ENCODE measurements at places on chromosomes 5 and 9.

DNA sequence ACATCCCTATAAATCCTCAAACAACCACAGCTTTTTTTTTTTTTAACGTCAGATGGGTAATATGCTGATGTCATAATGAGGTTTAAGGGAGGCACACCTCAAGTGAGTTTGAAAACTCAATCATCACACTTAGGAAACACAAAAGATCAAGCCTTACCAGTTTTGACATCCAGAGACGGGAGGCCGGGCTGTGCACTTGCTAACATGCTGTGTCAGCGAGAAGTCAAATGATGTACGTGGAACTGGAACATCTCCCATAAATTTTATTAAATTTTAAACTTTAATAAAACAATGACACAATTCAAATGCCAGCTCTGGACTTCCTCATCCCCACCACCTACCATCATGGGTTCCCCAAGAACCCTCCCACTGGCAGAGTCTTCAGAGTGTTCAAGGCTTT, 117.6 kb downstream of the C5orf15 start:
- DNase-seq = no peak

- no peak for DNase-seq
Measured at GRCh38 chr5:19532936-19533335, 455.1 kb downstream of the CDH18 start.

GRCh38 chr9:87441251-87441650, 56.4 kb upstream of the DAPK1 start:
- DNase-seq = no peak

DNA sequence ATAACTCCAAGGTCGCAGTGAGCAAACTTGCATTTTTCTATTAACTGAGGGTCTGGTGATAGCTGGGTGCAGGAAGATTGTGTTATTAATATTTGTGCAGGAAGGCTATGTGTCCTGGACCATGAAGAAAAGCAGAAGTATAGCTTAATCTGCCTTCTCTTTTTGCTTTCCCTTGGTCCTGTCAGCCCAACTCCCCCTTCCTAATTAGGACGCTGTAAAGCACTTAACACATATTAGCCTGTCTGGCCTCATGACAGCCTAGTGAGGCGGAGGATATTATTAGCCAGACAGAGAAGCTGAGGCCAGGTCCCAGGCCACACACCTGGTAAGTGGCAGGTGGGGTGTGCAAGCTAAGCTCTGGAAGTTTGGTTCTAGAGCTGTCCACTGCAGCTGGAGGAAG, 29.5 kb downstream of the SLC46A2 start:
- no peak for DNase-seq

GRCh38 chr5:167105941-167106340, 1185.5 kb upstream of the WWC1 start:
- no peak for DNase-seq

- no peak for DNase-seq
Measured at GRCh38 chr9:107737987-107738743, 248.6 kb upstream of the KLF4 start.

DNA sequence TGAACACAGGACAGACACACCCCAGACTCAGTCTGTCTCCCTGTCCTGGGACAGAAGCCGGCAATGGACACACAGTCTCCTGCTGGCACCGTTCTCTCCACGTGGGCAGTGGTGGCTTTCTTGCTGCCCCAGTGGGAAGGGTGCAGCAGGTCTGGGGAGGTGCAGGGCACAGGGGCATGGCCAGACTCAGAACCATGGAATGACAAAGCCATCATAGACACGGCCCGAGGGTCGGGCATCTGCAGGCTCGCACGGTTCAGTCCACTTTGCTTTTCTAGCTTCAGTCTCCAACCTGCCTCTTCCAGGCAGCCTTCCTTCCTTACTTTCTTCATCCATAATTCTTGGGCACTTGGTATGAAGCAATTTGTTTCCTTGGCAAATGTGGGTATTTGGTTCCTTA, 16.7 kb downstream of the MYMK start:
- no peak for DNase-seq

DNA sequence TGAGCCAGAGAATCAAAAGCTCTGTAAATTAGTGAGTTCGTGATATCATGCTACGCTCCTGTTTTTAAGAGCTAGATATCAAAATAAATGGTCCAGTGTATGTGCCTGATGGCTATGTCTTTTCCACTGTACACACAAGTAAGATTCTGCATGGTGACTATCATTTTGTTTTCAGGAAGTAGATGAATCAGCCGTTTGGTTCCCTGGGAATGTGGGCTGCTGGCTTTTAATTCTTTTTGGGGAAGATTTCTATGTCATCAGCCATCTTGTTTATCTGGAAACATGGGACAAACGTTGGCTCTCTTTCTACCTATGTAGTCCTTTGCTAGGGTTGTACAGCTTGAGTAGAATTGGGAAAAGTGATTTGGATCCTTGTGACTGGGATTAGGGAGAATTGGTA, 126.7 kb downstream of the GRIA1 start:
- DNase-seq = no peak

DNA sequence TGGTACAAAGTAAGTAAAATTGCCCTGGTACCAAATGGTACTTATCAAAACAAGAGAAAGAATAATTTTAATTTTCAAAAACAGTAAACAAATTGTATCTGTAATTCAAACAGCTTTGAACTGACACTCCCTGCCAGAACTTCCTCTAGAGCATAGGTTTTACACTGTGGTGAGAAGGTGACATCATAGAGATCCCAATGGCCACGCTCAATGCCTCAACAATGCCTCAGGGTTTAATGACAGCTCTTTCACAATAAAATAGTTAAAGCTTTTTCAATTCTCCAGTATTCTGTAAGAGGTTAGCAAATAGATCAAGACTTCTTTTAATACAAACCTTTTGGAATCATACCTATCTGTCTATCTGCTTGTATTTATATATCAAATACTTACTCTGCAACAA, 437.1 kb downstream of the PRR16 start:
- DNase-seq = no peak

- DNase-seq = no peak
Measured at GRCh38 chr5:160167624-160168165, 48.4 kb upstream of the PWWP2A start.

DNA sequence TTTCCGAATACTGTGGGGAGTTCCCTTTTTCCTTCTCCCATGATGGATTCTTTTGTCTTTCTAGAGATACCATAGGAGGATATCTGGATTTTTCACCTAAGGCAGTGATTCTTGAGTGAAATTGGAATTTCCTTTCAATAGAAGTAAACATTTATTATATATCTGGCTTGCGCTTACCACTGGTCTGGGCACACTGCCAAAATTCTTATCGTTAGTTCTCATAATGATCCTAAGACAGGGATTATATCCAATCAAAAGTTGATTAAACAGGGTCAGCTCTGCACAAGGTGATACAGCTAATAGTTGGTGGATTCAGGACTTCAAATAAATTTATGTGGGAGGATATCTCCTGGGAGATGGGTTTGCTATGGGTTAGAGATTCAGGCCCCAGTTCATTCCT, 9.6 kb downstream of the TLE4 start:
- DNase-seq = no peak

DNA sequence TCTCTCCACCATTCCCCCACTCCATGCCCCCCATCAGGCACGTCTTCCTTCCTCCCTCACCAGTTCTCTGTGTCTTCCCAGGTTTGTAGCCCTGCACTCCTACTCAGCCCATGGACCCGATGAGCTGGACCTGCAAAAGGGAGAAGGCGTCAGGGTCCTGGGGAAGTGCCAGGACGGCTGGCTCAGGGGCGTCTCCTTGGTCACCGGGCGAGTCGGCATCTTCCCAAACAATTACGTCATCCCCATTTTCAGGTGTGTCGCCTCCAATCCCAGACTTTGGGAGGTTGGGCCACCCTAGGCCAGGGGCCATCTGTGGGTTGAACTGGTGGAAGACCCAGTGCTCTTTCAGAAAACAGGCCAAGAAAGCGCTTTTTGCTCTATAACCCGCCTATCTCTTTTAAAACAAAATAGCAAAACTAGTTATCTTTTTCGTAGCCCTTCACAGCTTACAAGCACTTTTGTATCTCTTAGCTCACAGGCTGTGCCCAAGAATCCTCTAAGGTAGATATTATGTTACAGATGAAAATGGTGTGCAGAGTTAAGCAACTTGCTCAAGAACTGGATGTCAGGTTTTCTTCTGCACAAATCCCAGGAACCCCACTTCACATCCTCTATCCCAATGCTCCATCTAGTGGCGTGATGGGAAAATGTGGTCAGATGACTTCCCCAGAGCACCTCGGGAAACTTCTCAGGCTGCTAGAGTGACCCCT, 56.2 kb downstream of the PLAC8L1 start:
- no peak for DNase-seq

DNA sequence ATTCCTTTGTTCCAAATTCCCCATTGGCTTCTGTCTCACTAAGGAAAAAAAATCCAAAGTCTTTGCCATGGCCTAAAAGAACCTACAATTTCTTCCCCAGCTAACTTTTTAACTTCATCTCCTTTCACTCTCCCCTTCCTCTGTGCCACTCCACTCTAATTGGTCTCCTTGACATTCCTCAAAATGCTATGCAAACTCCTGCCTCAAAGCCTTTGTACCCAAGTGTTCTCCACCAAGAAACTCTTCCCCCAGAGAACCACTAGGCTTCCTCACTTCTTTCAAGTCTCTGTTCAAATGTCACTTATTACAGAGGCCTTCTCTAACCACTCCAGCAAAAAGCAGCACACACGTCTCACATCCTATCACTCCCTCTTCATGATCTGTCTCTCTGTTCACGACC, 91.6 kb upstream of the NR4A3 start:
- DNase-seq = no peak

DNA sequence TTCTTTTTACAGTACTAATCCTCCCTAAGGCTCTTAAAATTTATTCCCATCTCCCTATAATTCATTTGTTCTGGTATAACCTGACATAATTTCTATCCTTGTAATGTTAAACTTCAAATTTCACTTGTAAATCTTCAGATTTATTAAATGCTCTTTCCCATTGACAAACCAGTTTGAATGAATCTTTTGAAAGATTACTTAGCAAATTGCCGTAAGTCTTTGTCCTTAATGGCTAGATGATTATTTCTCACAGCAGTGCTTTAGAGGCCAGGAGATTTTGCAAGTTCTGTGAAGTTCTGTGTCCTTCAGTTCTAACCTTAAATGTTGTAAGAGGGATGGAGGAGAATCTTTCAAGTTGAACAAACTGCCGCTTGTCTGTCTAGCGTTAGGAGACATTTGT, 4.2 kb downstream of the SLC44A1 start:
- no peak for DNase-seq

- DNase-seq = no peak
Measured at GRCh38 chr9:19231126-19231903, 822 bp downstream of the DENND4C start.

GRCh38 chr5:63602971-63603370, 359.3 kb downstream of the HTR1A start:
- no peak for DNase-seq

- DNase-seq = no peak
Measured at GRCh38 chr5:124746916-124747790, 714 bp upstream of the ZNF608 start.

DNA sequence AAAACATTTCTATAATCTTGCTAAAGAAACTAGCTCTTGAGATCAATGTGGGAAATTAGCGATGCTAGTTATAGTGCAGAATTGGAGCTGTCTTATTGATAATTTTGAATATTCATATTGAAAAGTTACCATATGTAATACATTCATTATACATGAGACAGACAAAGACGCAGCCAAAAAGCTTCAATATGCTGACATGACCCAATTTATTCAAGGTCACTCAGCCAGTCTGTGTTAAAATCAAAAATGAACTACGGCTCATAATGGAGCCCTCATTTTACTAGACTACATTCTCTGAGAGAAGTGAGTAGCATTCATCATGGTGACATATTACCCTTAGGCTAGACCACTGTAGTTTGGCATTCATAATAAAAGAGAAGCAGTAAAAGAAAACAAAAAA, 107.3 kb upstream of the GABRG2 start:
- DNase-seq = no peak

- no peak for DNase-seq
Measured at GRCh38 chr5:138011991-138012390, 20.9 kb downstream of the FAM13B start.

GRCh38 chr5:160398806-160399205, 1.0 kb downstream of the FAM200C start:
- no peak for DNase-seq

- DNase-seq = no peak
Measured at GRCh38 chr9:116792271-116792670, 105.2 kb downstream of the TRIM32 start.

- no peak for DNase-seq
Measured at GRCh38 chr9:77946969-77947620, 84.5 kb downstream of the GNAQ start.

DNA sequence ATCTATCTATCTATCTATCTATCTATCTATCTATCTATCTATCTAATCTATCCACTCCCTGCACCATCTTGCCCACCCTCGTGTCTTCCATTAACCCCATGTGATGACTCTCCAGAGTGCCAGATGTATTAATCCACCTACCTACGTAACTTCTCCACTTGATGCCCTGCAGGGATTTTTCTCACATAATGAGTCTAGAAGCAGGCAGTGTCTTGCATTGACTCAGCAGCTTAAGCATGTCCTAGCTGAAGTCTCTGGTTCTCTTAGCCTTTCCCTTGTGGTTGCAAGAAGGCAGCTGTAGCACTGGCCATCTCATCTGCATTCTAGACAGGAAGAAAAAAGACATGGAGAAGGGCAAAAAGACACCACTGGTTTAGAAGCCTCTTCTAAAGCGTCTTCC, 96.7 kb upstream of the ALDH1B1 start:
- DNase-seq = no peak

DNA sequence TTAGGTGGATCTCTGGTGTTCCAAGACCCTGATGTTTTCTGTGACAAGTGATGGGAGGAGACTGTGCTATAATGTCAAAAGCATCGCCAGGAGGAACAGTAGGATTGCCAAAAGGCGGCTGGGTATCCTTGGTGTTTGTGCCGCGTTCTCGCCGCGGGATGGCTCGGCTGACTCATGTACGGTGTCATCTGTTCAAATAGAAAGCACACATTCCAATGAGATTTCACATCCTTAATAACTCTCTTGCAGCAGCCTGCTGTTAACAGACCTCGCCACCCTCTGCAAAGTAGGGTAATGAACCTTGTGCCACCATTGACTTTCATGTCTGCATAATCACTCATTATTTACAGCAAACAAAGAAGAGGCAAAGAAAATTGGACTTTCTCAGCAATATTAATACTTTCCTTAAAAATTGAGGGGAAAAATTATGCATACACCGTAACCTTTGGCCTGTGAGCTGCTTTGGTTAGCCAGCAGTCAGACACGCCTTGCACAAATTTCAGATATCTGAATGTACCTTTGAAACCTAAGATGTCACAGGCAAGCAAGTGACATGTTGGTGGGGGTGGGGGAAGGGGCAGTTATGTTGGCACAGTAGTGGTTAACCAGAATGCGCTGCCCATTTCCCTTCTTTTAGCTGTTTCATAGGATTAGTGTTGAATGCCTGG, 289.4 kb downstream of the EFNA5 start:
- DNase-seq = no peak

- no peak for DNase-seq
Measured at GRCh38 chr5:78621291-78621738, 27.3 kb downstream of the LHFPL2 start.

GRCh38 chr5:756171-756570, 28.4 kb downstream of the ZDHHC11B start:
- no peak for DNase-seq

- no peak for DNase-seq
Measured at GRCh38 chr5:117800261-117800660, 1188.1 kb downstream of the DTWD2 start.
